Thymus (tissue), 14 donors: ENCODE measurements at places on chromosomes 7 and 10.

- no peak for DNase-seq
These were observed 42.6 kb downstream of the FAM20C start for GRCh38 chr7:234708-235553.

- no peak for DNase-seq
These were observed 616.9 kb upstream of the GHITM start for GRCh38 chr10:83522456-83522855.

- DNase-seq: peak; percentile 84
These were observed 96.3 kb downstream of the ALOX5 start for GRCh38 chr10:45470098-45471012.

DNA sequence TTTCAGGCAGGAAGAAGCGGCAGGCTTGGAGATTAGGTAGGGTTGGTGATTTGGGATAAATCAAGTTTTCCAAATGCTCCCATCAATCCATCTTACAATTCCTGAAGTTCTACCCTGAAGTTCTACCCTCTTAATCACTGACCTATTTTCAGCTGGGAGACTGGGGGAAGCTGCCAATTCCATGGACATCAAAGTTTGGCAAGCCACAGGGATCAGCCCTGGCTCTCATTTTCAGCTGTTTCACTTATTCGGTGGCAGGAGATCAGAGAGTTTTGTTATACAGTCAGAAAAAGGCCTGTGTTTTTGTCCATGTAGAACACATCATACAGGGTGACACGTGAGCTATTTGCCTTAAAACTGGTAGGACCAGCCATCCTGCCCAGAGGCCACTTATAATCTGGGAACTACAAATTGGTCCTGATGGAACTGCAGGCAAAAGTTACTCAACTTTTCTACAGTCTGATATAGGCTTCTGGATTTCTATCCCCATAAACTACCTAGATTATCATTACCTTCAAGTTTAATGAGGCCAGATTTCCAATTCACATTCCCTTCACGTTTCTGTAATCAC, 112.9 kb upstream of the ZNF746 start:
- no peak for DNase-seq

GRCh38 chr7:36289833-36290661, 99.6 kb upstream of the ANLN start:
- DNase-seq: no peak

DNA sequence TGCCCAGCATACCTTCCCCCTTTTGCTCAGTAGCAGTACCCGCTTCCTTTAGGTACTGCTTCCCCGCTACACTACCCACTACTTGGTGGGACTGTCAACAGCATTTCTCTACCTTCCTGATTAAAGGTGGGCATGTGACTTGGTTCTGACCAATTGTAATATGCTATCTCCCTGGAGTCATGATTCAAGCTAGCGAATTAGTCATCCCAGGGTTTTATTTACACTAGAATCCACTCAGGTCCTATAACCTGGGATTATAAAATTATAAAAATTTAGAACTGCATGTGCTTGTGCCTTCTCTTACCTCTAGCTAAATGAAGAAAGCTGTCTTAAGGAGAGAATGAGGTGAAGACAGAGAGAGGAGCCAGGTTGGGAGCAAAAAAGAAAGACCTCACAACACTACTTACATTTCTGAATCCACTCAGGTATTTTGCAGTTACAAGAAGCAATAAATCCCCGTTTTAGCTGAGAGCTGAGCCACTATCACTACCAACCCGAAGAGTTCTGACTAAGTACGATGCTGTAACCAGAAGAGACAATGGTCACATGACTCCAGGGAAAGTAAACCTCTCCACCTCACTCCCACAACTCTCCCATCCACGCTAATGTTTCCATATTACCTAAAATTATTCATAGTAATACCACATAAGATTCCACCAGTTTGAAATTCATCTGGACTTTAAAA, 9.7 kb downstream of the GBX1 start:
- no peak for DNase-seq

DNA sequence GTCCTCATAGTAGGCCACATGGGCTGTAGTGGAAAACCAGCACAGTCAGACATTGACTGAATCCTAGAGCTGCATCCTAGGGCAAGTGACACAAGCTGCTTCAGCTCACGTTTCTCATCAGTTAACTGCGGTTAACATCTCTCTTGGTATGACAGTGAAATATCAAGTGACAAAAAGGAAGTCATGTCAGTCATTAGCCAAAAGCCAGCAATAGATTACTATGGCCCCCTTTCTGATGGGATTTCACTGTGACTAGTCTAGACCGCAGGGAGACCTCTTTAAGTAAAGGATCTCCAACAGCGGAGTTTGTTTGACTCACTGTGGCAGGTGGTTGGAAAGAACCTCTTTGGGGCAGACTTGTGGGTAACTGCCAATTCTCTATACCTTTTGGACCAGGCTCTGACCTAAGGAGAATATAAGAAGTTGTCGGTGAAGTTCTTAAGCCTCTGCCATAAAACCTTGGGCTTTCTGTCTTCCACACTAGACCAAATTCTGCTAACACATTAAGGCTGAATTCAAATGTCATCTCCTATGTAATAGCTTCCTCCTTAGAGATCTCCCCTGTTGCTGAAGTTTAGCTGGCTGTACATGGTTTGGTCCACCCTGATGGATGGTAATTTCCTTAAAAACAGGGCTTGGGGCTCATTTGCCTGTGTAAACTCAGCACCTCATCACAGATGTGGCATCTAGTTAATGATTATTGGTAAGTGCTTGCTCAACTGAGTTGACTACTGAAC, 115.3 kb downstream of the SGMS1 start:
- no peak for DNase-seq

- no peak for DNase-seq
These were observed 337.1 kb upstream of the GLI3 start for GRCh38 chr7:42573881-42574672.

DNA sequence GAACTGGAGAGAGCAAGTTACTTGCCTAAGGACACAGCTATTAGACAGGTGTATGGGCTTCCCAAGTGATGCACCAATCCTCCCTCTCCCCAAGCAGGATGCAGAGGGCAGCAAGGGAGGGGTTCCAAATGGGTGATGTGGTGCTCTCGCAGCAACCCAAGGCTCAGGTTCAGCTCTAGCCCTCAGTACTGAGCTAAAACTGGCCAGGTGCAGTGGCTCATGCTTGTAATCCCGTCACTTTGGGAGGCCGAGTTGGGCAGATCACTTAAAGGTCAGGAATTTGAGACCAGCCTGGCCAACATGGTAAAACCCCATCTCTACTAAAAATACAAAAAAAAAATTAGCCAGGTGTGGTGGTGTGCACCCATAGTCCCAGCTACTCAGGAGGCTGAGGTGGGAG, 40.7 kb downstream of the GPRIN2 start:
- no peak for DNase-seq

GRCh38 chr7:79713276-79713675, 259.8 kb upstream of the MAGI2 start:
- no peak for DNase-seq

DNA sequence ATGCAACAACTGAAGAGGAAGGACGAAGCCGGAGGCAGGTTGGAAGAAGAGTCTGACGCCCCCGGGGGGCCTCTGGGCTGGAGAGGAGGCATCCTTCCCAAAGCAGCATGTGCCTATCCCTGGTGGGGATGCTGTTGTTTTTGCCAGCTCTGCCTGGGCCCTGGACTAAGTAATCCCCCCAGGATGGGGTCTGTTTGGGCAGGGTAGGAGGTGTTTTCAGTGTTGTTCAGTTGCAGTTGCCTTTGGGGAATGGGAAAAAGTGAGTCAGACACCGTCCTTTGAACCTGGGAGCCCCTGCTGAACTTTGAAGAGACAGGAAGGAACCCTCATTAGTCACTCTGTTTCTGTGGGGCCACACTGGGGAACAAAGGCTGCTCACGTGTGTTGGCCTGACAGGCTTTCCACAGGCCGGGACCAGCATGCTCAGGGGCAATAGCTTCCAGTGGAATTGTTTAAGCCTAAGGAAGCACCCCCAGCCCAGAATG, 35.2 kb upstream of the GDF10 start:
- peak; percentile 74 for DNase-seq

- no peak for DNase-seq
These were observed 137.5 kb upstream of the RHEB start for GRCh38 chr7:151657173-151657572.

DNA sequence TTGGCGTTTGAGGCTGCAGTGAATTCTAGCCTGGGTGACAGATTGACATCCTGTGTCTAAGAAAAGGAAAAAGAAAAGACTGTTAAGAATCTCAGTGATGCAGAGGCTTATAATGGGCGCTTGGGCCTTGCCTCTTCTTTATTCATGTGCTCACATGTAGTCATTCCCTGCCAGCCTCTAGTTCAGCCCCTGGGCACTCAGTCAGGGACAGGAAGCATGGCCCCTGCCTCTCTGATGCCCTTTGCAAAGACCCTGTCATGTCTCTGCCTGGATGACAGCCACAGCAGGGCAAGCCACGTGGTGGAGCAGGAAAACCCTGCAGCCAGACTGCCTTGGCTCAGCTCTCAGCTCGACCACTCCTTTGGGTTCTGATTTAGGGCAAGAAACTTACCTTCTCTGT, 368.9 kb downstream of the RPS24 start:
- DNase-seq: no peak

GRCh38 chr10:129277841-129278240, 189.2 kb upstream of the MGMT start:
- DNase-seq: no peak

DNA sequence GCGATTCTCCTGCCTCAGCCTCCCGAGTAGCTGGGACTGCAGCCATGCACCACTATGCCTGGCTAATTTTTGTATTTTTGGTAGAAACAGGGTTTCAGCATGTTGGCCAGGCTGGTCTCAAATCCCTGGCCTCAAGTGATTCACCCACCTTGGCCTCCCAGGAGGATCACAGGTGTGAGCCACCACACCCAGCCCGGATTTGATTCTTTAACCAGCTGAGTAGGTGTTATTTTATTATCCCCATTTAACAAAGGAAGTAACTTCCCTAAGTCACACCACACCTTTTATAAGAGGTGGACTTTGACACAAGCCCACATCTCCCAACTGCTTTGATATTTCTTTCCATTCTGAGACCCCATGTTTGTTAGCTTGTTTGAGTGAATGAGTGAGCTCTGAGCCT, 25.0 kb downstream of the SLC25A28 start:
- DNase-seq: no peak

DNA sequence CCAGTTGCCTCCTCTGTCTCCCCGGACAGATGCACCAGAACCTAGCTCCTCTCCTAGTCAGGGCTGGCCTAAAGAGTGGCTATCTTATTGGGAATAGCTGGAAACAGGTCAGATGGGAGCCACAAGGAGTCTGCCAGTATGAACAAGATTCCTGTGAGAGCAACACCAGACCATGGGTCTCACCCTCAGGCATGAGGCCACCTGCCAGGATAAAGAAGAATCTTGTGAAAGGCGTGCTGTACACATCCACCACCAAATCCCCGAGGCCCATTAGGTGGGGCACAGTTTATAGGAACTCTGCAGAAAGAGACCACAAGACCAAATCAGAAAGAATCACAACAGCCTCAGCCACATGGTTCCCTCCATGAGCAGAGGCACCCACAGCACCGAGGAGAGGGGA, 325.9 kb downstream of the TNS3 start:
- no peak for DNase-seq

DNA sequence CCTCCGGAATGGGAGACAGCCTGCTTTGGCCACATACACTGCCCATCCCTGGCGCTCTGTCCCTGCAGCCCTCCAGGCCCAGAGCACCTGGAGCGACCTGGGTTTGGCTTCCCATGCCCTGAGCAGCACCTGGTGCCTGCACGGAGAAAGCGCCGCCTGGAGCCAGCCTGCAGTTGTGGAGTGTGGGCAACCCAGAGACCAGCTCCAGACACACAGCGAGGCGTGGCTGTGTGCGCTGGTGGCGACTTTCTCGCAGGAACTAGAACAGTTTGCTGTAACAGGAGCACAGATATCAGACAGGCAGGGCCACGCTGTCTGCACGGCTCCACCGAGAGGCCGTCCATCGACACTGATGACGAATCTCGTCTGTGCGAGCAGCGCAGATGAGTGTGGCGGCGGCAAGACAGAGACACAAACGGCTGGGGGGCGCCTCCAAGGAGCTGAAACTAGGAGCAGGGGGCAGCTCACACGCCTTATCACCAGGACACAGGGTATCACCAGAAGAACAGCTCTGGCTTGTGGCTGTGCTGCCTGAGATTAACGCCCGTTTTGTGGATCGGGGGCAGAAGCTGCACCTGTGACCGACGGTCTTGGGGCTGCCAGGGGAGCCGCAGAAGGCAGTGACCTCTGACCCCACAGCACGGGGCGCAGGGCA, 275.3 kb downstream of the DNAJB6 start:
- peak; percentile 52 for DNase-seq

DNA sequence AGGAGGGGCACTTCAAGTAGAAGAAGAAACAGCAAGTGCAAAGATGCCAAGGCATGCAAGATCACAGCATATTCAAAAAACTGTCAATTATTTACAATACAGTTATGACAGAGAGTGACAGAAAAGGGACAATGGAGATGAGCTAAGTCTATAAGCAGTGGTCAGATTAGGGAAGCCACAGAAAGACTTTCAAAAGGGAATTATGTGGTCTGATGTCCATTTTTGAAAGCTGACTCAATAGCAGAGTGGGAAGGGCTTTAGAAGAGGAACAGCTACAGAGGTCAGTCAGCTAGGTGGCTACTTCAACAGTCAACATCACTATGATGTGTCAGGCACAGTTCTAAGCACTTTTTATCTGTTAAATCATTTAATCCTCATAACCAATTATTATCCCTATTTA, 45.2 kb upstream of the SPOCK2 start:
- no peak for DNase-seq

- no peak for DNase-seq
These were observed 469.3 kb upstream of the KLF6 start for GRCh38 chr10:4254101-4254994.

DNA sequence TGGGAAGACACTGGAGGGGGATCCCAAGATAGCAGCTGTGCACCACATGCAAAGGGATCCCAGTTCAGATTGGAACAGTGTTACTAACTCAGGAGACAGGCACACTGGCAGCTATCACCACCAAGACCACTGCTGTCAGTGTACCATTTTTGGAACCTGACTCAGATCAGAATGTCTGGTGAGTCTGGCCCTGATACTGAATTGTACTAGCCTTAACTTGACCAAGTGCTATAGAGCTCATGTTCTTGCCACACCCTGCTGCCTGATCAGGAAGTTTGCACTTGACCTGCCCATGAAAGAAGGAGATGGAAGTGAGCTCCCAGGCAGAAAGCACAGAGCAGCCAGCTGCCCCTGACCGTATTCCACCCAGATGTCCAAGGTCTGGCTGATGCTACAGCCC, 4.8 kb upstream of the PRRT4 start:
- no peak for DNase-seq

DNA sequence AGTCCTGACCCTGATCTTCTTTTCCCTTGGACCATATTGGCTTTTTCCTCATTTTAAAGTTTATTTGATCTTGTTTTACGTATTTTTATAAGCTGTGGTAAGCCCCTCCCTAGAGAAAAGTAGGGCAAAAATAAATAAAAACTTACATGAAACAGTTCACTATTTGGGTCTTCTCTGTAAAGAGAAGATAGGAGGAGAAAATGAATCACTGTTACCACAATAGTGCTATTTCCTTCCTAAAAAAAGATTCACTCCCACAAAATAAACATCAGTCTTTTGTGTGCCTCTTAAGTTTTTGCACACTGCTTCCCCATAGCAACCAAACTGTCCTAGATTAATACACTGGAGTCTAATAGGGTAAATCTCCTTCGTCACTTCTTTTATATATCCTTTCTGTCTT, 1.4 kb upstream of the SVIL start:
- DNase-seq: no peak

GRCh38 chr10:62018131-62018911, 116.8 kb downstream of the ARID5B start:
- no peak for DNase-seq

- no peak for DNase-seq
These were observed 56.8 kb downstream of the MGMT start for GRCh38 chr10:129523723-129524316.

GRCh38 chr7:1666317-1666822, 3.7 kb upstream of the ELFN1 start:
- DNase-seq: no peak
